ENCODE measurements at places on chromosomes 5 and 9.

- DNase-seq: no peak
Measured at GRCh38 chr9:88320748-88321415, 67.4 kb upstream of the SPIN1 start.

GRCh38 chr5:177353093-177353492, 1.6 kb upstream of the LMAN2 start:
- no peak for DNase-seq

- no peak for DNase-seq
Measured at GRCh38 chr5:115559524-115559923, 14.9 kb upstream of the FEM1C start.

DNA sequence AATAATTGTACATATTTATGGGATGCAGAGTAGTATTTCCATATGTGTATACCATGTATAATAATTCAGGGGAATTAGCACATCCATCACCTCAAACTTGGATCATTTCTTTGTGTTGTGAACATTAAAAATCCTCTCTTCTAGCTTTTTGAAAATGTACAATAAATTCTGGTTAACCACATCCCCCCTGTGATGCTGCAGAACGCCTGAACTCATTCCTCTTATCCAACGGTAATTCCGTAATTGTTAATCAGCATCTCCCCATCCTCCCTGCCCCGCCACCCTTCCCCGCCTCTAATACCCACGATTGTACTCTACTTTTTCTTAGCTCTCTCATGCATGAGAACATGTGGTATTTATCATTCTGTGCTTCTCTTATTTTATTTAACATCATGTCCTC, 127.7 kb upstream of the ANKRD55 start:
- no peak for DNase-seq

GRCh38 chr9:71308454-71308853, 187.0 kb upstream of the TRPM3 start:
- no peak for DNase-seq

DNA sequence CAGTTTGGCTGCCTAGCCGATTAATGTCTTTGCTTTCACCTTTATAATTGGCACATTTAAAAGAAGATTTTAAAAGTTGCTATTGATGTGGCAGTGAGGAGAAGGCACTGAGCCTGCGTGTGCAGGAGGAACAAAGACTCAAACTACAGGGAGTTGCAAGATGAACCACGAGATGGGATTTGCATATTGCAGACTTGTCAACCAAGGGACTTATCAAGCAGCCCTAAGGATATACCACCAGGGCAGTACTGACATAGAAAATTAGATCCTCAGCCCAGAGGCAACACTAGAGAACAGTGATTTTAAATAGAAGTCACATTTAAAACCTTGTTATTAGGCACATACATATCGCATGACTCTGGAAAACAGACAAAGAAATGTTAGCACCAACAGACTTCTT, 342.6 kb downstream of the GLIS3 start:
- DNase-seq: no peak

DNA sequence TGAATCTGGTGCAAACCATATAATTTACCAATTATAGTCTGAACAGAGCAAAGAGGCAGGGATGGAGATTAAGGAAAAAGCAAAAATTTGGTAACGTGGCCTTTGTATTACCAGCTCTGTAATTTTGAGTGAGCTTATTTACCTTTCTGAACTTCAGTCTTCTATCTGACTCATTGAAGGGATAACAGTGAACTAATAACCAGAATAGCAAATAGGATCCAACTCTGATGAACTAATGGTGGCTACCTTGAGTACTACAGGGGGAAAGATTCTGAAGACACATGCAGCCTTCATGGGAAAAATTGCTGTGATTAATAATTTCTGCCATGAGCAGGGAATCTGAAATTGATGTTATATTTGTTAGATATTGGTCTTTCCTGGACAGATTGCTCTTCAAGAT, 23.0 kb upstream of the LARP1 start:
- no peak for DNase-seq

GRCh38 chr5:139462586-139463276, at the start of gene ECSCR:
ECSCR (minus strand) TSS chr5:139462743; CDS start chr5:139462670, 73 bp downstream.
- no peak for DNase-seq

DNA sequence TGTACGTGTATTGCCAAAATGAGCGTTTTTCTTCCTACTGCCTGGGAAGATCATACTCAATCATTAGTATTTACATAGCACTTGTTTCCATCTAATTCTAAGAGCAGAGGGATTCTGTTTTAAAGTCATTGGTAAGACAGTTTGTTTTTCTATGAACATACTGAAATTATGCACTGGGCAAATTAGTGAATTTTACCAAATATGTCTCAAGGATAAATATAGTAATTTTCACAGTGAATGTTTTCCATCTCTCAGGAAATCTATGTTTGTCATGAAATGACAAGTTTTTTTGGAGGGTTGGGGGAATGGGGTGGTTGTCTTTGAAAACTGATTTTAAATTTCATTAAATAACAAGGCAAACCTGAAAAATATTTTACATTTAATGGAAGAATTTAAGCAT, 441.3 kb upstream of the ARRDC3 start:
- no peak for DNase-seq

- DNase-seq: no peak
Measured at GRCh38 chr5:151597749-151598148, 6.6 kb upstream of the FAT2 start.

DNA sequence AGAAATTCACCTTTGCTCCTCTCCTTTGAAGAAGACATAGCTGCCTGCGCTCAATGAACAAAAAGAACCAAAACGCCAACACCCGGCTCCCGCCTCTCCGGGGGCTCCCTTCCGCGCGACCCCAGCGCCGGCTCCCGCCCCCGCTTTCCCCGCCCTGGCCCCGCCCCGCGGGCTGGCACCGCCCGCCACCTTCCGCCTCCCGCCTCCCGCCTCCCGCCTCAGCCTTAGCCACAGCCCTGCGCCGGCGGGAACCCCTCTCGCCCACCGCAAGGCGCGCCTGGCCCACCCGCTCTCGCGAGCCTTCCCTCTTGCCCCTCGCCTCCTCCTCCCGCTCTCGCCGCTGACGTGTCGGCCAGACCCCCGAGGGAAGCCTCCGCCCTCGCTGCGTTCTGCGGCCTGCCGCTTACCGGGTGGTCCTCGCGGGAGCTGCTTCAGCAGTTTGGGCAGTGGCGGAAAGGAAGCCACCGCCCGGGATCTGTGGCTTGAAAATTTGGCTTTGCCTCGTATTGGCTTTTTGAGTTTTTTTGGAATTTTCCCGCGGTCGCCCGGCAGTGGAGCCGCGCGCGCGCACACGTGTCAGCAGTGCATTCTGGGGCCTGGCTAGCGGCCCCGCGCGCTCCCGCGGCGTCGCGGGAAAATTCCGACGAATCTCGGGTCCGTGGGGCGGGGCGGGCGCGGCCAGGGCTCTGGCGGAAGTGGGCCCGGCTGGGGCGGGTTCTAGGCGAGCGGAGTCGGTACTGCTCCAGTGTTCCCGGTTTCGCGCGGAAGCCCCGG, at the start of gene FANCC:
FANCC (minus strand) TSS at position 591 of the 774 bp plus-strand sequence. CDS start 68,418 bp downstream, outside the sequence.
- DNase-seq: peak; percentile 65

- DNase-seq: no peak
Measured at GRCh38 chr5:154793599-154794524, 38.7 kb downstream of the LARP1 start.

DNA sequence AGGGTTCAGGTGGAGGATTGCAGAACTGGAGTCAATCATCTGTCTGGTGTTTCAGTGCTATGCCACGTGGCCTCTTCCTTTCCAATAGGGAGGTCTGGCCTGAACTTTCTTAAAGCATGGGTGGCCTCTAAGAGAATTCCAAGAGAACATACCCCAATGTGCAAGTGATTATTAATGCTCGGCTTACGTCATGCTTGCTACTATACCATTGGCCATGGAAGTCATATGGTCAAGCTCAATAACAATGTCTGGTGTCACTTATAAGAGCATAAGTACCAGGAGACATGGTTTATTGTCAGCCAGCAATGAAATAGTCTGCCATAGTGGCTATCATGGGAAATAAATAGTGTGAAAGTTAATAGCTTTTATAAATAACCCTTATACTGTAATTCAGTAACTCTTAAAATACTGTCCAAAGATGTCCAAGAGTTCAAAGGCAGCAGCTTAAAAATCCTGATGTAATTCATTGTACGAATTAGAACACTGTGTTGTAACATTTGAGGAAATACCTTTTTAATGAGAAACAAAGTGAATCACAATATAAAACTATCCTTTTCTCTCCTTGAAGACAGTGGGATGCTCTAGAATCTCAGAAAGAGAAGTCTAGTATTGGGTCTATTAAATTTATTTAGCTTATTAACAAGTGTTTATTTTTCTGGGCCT, 355.4 kb upstream of the PRR16 start:
- DNase-seq: no peak

DNA sequence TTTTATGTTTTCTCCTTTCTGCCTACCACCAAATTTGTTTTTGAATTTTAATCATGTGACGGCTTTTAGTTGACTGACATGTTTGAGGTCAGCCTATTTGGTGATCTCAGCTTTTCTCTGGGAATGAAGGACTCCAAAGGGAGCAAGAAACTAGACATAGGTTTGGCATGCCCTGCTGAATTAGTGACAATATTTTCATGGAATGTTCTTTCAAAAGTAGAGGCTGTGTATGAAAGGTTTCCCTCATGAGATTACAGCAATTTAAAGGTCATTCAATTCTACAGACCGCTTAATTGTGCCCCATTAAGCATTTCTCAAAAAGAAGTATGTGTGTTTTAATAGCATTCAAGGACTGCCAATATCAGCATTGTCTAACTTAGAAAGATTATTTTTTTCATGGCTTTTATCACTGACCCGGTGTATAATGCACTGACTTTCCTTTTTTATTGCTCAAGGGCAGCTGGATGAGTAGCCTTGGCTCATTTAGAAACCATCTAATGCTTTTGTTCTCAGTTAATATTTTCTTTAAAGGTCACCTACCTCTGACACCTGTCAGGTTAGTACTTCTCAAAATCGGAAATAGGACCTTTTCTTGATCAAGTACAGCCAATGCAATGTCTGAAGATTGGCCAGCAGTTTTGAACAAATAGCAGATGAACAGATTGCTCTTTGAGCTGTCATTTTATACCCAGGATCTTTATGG, 8.1 kb upstream of the MLLT3 start:
- no peak for DNase-seq

GRCh38 chr9:98333703-98334582, 78.5 kb upstream of the TBC1D2 start:
- no peak for DNase-seq

DNA sequence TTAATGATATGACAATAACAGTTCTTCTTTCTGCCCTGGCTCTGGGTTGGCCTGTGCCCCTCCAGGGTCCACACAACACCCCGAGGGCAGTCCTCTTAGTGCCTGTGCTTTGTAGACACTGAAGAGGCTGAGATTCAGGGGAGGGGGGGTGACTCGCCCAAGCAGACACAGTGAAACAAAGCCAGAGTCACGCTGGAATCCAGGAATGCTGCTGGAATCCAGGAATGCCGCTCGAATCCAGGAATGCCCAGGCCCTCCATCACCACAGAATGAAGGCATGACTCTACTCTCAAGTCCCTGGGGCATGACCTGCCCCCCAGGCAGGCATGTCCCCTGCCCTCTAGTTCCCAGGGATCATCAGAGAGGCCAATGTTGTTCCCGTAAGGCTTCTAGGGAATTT, 73.1 kb downstream of the LRSAM1 start:
- DNase-seq: no peak

GRCh38 chr5:65978251-65978650, 51.9 kb downstream of the ERBIN start:
- DNase-seq: no peak

- no peak for DNase-seq
Measured at GRCh38 chr5:144644317-144644716, 473.6 kb downstream of the KCTD16 start.

- no peak for DNase-seq
Measured at GRCh38 chr5:1759378-1759970, 40.2 kb downstream of the MRPL36 start.

DNA sequence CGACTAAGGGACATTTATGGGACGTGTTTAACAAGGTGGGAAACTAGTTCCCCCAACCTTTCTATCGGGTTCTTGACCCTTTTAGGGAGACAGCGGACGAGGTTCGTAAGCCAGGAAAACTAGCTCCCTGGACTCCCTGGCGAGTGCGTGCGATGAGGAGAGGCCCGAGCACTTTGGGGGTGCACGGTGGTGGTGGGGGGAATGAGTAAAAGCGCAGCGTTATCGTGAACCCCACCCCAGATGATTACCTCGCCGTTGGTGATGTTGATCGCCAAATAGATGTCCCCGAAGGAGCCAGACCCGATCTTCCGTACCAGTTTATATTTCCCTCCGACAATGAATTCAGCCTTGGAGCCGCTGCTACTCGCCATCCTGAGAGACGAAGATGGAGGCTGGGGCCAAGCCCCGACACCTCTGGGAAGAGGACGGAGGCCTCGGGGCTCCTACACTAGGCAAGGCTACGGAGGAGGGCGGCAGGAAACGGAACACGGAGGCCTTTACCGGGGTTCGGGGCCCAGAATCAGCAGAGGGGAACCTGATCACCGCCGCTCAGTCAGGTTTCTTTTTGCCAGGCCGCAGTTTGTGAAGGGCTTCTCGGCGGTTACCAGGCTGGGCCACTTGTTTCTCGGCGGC, 529 bp downstream of the CSNK1A1 start:
- peak; percentile 47 for DNase-seq

Data from CD4-positive, alpha-beta T cell (primary cell).